ENCODE measurements at places on chromosomes 16 and 17. TPM values are rescaled to one million over a fixed set of nuclear protein-coding genes. Genes with fewer than 3 reads are reported as not detected.
A peak's percentile ranks its signal among the peaks of the same experiment; 100 is the strongest.

GRCh38 chr17:40559954-40560591, 5.2 kb downstream of the CCR7 start:
- peak; percentile 97 for DNase-seq

DNA sequence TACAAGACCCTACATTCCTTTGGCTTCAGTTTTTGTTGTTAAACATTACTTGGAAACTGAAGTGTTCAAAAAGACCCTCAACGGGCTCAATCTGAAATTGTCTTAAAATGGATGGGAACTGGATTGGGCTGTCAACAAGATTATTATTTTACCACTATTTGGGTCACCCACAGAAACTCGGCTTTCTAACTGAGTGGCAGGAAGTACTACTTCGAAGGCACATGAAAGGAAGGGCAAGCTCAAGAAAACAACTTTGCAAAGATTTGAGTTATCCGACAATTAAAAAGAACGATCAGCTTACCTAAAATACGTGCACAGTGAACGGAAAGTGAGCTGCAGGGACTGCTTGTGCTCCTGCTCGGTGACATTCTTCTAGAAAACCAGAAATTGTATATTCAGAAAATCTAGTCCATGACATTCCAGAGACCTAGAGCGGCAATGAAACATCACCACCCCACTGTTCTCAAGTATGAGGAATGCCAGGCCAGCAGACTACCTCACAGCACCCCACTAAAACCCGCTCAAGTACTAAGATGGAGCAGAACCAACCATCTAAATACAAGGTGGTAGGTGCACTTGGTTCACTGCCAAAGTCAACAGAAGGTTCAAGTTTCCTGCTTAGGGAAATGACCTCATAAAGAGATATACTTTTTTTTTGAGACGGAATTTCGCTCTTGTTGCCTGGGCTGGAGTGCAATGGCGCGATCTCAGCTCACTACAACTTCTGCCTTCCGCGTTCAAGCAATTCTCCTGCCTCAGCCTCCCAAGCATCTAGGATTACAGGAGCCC, 60.5 kb downstream of the ZZEF1 start:
- DNase-seq = no peak

DNA sequence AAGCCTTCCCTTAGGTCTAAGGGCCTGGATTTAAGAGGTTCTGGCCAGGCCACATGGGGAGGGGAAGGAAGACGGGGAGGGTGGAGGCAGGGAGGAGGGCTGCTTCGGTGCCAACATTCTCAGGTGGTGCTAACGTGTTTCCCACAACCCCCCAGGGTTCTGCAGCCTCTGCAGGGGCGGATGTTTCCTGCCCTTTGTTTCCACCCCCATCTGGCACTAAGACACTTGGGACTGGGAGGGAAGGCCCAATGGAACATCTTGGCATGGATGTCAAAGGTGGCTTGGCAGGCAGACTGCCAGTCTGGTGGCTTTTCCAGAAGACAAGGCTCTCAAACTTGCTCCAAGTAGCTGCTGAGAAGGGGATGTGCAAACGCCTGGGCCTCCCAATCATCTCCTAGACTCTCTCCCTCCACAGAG, 12.7 kb downstream of the HIC1 start:
- no peak for DNase-seq

- no peak for DNase-seq
These were observed at the start of gene TVP23A for GRCh38 chr16:10817963-10818941. Gene TVP23A, minus strand, starts transcription at chr16:10818794. Its CDS starts 301 bp downstream, at chr16:10818493.

DNA sequence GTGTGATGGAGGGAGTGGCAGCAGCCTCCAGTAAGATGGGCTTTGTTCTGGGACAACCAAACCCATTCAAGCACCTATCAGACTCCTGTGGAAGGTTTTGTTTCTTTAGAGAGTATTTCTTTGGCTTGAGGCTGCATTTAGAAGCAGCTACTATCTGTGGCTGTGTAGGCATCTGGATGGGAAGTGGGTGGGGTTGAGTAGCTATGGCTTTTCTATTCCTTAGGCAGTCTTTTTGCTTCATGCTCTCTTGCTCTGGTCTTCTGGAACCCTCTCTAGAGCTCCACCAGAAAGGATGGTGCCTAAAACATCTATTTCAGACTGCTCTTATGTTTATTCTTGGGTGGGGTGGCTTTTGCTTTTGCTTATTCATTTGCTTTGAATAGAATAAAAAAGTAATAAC, 19.9 kb downstream of the TNRC6A start:
- DNase-seq = no peak

GRCh38 chr16:86396901-86397311, 113.4 kb upstream of the FOXF1 start:
- no peak for DNase-seq

- no peak for DNase-seq
These were observed 24.1 kb upstream of the KCNJ16 start for GRCh38 chr17:70050931-70051330.

DNA sequence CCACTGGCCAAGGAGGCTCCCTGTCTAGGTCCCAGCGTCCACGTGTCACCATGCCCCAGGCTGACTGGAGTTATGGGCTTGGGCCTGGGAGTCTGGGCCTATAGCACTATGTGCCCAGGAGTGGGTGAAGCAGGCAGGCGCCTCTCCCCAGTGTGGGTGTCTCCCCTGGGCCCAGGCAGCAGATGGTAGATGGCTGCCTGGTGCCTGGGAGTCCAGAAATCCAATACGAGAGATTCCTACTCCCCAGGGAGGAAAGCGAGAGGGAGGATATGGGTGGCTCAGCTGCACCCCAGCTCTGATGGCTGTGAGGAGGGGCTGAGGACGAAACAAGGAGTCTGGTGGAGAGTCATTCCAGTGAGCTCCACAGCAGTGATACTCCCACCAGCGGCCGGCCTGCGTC, 5.0 kb downstream of the KCNH6 start:
- DNase-seq = no peak

GRCh38 chr17:38317081-38317480, 20.1 kb downstream of the MRPL45 start:
- no peak for DNase-seq

DNA sequence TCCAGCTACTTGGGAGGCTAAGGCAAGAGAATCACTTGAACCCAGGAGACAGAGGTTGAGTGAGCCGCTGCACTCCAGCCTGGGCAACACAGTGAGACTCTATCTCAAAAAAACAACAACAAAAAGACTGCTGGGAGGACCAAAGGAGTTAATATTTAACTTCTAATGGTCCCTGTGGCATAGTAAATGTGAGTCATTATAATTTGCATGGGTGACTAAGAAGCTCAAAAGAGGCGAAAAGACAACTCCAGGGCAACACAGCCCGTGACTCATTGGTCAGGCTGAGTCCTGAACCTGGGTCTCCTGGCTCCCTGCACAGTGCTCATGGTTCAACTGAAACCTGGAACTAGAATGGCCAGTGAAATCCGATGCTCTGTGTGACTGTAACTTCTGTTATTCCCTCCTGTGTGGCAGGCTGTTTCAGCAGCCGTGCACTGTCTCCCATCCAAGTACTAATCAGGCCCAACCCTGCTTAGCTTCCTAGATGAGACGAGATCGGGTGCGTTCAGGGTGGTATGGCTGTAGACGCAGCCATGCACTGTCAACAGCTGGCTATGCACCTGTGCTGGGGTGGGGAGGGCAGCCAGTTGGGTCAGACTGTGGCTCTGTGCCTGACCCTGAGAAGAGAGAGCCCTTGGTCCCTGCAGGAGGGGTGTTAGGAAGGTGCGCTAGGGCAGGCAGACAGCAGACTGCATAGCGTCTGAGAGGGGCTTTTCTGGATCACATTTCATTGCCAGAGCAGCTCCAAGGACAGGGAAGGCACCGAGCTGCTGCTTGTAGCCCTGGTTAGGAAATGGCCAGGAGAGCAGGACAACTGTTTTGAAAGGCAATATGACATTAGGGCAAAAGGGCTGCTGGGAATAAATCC, 14.5 kb upstream of the GPRC5C start:
- DNase-seq = no peak

DNA sequence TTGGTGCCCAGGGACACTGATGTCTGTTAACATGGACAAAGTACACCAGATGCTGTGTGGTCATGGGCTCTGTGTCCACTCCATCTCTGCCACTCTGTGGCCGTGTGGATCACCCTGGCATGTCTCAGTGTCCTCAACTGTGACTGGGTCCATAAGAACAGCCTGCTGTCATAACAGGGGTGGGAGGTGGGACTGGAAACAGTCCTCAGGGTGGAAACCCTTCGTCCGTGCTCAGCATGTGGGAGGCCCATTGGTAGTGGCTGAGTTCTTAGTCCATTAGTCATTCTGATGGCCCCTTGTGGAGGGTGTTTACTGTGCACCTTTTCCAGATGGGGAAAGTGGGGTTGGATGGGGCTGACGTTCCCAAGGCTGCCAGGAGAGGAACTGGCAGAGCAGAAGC, 12.8 kb downstream of the FLYWCH2 start:
- DNase-seq = no peak

- DNase-seq = no peak
These were observed 55.0 kb upstream of the ATP2A3 start for GRCh38 chr17:4019275-4019674.

DNA sequence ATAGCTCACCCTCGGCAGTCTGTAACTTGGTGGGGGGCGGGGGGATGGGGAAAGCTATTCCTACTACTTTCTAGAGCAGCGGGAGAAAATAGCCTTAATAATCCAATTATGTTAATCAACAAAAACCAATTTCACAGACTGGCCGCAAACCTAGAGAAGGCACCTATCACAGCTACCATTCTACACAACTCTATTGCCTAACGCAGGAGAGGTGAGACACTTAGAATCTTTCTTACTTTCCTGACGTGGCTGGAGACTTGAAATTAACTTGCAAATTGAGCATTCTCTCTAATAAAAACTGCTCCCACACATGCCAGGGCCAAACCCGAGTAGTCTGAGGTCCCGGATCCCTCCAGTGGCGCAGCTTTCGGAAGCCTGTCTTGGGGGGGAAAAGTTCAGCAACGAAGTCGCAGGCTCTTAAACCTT, 794 bp downstream of the SMG6 start:
- DNase-seq = no peak

- DNase-seq = peak; percentile 96
These were observed 7.1 kb upstream of the TEX19 start for GRCh38 chr17:82351713-82352488.

NXPH3 gene
- total RNA-seq = 20.4 TPM

ZMYND15 gene
- total RNA-seq = 0.23 TPM

STXBP4 gene
- total RNA-seq = 22.6 TPM

ABCC3 gene
- 1.8 TPM for total RNA-seq

TSNAXIP1 gene
- 2.2 TPM for total RNA-seq

KRTAP9-6 gene
- total RNA-seq = not detected

ATP2A3 gene
- total RNA-seq = 35.4 TPM

EARS2 gene
- total RNA-seq = 19.1 TPM

PYDC1 gene
- not detected for total RNA-seq

CCL14 gene
- total RNA-seq = 54.3 TPM

Data from esophagus muscularis mucosa (tissue), 4 donors.